ENCODE measurements at places on chromosomes 11 and 22.
A peak's percentile ranks its signal among the peaks of the same experiment; 100 is the strongest.

GRCh38 chr22:38832005-38832978 is 11.5 kb downstream of the NPTXR start:
- DNase-seq: peak; percentile 36

GRCh38 chr11:70788248-70789022 is 390.1 kb downstream of the CTTN start:
- DNase-seq: no peak

- DNase-seq: no peak
Measured at GRCh38 chr11:102749101-102749722, 24.5 kb upstream of the MMP8 start.

GRCh38 chr11:72229336-72229924 is 4.9 kb downstream of the INPPL1 start:
- DNase-seq: no peak

GRCh38 chr11:60897496-60897895 is 8.9 kb downstream of the PRPF19 start:
- DNase-seq: no peak

DNA sequence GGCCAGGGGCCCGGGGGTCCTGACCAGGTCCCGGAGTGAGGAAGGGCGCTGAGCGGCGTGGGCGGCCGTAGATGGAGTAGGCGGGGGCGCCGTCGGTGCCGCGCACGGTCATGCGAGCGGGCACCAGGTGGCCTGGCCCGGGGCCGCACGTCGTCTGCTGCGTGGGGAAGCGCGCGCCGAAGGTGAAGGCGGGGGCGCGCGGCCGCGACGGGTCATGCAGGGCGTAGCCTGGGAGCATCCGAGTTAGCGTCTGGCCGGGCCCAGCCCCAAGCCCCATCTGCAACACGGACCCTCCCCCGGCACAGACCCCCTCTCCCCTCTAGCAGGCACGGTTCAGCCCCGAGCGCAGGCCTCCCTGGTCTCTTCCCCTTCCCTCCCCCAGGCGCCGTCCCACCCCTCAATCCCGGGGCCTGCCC is 1.7 kb upstream of the TYMP start:
- no peak for DNase-seq

DNA sequence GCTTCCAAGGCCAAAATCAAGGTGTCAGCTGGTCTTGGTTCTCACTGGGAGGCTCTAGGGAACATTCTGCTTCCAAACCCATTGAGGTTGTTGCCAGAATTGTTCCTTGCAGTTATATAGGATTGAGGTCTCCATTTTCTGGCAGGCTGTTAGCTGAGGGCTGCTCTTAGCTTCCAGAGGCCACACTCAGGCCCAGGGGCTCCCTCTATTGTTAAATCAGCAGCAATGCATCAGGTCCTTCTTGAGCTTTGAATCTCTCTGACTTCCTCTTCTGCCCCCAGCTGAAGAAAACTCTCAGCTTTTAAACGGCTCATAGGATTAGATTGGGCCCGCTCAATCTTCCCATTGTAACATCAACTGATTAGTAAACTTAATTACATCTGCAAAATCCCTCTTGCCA is 39.3 kb upstream of the BSX start:
- DNase-seq: peak; percentile 13

- no peak for DNase-seq
Measured at GRCh38 chr22:24146791-24147353, 34.4 kb upstream of the SUSD2 start.

DNA sequence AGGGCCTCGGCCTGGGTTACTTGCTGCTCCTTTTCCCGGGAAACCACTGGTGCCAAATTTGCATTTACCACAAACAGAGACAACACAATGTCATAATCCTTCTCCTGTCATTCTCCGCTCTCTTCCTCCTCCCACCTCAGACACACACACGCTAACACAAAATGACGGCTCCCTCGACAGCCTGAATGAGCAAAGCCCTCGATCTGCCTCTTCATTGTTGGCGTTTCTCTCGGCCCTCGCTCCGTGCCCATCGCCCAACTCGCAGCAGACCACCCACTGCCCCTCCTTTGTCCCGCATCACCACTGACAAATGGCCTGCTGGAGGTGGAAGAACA is 12.5 kb upstream of the TCF20 start:
- no peak for DNase-seq

- peak; percentile 46 for DNase-seq
Measured at GRCh38 chr22:20494978-20495860, at the start of gene KLHL22. Gene KLHL22, minus strand, starts transcription at chr22:20495795. Its CDS starts 6,584 bp downstream, at chr22:20489211.

GRCh38 chr11:16110886-16111285 is 245.5 kb downstream of the SOX6 start:
- no peak for DNase-seq

DNA sequence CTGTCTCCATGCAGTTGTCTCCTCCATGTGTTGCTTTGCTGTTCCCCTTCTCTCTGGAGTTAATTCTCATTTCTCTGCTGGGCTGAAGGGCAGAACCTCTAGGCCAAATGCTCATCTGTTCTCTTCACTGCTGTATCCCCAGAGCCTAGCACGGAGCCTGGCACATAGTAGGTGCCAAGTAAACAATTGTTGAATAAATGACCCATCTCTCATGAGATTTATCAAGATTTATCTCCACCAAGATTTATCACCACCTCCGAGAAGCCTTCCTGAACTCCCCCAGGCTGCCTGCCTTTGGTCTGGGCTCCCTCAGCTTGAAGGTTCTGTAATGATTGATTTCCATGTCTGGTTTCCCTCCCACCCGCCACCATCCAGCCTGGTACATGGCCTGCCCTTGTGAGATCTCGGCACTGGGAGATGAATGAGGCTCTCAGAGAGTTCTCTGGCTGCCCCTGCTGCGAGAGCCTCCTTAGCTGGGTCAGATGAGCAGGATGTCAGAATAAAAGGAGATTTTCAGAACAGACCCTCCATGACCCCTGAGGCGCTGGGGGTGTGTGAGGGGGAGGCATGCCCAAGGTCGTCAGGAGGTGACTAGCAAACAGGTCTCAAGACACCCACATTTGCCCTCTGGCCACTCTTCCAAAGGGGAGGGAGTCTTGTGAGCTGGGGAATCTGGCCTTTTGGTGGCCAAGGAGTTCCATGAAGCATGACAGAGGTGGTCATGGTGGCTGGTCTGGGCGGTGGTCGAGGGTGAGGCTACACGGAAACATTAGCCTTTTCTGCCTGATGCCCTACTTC is 2.4 kb upstream of the GDPD5 start:
- DNase-seq: no peak

DNA sequence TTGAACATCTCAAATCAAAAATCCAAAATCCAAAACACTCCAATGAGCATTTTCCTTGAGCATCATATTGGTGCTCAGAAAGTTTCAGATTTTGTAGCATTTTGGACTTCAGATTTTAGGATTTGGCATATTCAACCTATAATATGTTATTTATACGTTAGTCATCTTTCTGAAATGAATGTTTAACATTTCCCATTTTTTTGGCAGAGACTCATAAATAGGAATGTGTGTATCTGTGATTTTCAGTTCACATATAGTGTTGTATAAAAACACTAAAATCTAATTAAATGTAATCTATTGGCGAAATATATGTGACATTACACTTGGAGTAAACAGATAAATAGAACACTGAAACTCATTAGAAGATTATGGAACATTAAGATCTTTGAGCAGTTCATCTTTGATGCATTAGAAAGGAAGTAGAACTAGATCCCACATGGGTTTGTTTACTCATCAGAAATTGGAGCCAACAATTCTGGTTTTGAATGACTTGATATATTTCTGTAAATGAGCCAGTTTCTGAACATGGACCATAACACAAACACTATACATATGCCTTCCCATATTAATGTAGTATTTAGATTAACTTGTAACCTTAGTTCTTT is 153.1 kb downstream of the UVRAG start:
- no peak for DNase-seq

DNA sequence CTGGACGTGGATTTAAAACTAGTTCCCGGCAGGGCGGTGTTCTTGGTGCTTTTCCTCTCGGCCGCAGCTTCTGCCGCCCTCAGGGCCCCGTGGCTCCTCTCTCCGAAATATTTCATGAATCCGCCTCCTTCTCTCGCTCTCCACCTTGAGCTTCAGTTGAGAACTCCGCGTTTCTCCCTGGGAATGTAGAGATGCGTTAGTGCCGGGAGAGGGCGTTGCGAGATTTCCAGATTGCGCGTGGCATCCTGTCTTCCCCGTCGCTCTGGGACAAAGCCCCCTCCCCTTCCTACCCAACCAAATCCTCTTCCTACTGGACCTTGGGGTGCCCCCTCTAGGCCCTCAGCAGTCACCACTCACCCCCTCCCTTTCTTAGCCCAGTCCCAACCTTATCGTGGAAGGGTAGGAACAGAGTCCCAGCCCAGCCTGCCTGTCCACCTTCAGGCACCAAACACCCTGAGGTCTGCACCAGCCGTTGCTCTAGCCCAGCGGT is 15.5 kb upstream of the RAC2 start:
- peak; percentile 20 for DNase-seq

GRCh38 chr11:329886-330253 is 9.2 kb upstream of the IFITM3 start:
- DNase-seq: no peak

DNA sequence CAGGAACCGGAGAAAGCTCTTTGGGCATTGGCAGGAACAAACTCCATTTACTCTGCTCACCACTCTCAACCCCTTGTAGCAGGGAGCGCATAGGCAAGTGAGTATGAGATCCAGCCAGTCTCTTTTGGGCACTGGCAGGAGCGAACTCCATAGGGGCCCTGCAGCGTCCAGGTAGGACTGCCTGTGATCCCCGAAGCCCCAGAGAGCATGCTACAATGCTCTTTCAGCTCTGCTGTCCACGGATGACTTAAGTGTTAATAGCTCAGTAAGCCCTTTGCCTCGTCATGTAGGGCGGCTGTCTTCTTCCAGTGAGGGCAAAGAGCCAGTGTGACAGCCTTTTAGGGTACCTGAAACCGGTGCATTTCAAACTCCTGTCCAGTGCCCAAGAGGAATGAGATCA is 1525.6 kb upstream of the RAG2 start:
- DNase-seq: no peak

DNA sequence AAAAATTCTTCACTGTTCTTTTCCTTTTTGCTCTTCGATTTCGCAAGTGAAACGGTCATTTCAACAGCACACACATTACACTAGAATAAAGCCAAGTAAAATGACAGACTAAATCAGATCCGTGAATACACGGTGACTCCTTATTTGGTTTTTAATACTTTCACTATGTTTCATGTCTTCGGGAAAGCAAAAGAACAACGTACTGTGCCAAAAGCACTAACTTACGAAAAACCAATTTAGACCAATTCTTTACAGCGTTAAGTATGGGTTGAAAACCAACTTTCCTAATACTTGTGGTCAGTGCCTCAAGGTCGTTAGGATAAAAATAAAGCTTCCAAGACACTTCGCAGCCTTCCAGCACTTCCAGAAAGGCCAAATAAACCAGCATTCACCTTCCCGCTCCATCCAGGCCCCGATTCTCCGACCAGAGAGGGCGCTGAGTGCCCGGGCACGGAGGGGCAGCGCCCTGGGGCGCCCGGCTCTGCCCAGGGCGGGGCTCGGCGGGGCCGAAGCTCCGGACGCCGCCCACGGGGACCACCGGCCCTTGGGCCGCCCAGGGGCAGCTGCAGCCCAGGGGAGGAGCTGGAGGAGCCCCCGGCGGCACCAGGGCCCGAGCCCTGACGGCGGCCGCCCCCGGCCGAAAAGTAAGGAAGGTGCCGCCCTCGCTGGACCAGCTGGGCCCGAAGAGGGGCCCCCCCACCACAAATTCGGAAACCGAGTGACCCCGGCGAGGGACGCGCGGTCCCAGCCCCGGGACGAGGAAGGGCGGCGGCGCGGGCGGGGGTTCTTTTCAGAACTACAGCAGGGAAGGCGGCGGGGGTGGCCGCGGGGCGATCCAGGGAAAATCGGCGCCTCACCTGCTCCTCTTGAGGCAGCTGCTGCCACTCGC is 499 bp downstream of the ATL3 start:
- peak; percentile 83 for DNase-seq

- no peak for DNase-seq
Measured at GRCh38 chr11:78397398-78397797, 20.2 kb downstream of the GAB2 start.

DNA sequence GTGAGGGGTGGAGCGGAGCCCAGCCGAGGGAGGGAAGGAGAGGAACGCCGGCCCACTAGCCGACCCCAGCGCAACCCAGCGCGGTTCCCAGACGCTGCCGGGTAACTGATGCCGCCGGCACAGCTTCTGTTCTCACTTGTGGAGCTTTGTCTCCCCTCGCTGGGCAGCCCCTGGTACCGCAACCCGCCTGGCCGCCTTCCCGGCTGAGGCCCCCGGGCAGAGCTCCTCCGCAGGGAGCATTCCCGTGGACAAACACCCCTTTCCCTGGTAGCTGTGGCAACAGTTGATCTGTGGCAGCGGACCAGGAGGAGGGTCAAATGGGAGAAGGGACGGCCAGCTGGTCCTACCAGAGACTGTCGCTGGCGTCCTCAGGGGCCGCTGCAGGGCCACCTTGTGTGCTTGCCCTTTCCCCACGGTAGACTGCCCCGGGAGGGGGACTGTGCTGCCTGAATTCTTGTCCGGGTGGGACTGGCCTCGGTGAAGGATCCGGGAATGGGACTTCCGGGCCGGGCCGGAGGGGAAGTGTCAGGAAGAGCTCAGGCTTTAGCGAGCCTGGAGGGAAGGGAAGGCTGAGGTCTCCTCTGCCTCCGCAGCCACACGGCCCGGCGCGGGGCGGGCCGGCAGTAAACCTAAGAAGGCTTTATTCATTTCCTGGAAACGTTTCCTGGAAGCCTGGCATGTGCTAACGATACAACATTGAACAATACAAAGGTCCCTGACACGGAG is 468.0 kb downstream of the OPCML start:
- DNase-seq: peak; percentile 82

DNA sequence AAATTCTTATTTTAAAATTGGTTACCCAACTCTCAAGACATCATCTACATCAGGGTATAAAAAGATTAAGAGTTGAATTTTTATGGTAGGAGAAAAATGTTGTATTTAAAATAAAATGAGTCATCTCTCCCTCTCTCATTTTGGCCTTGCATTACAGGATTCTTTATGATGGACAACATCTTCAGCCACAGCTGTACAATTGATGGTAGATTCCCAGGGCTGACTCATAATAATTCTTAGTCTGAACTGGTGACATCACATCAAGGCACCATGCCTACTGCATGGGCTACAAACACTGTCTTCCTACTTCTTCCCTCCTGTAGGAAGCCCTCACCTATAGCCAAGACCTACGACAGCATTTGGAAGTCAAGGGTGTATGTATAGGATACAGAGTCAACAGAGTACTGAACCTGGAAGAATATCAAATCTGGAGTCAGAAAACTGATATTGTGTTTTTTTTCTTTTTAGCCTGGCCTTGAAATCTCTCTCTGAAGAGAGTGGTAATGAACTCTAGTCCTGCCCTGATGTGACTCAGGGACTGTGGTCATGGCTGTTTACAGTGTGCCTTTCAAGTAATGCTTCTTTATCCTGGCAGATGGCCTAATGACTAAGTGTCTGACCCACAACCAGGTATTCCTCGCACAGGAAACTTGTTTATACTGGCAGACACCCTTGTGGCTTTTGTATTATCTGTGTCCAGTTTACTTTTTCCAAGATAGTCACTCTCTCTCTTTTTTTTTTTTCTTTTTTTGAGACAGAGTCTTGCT is 32.5 kb downstream of the MRGPRX2 start:
- no peak for DNase-seq

- no peak for DNase-seq
Measured at GRCh38 chr11:128151338-128151737, 436.0 kb downstream of the ETS1 start.

GRCh38 chr11:65571940-65572339 is 398 bp upstream of the FAM89B start:
- DNase-seq: no peak

- no peak for DNase-seq
Measured at GRCh38 chr11:122383186-122383585, 267.2 kb upstream of the BLID start.

Data from midbrain (tissue), 1 donor.